ENCODE measurements at places on chromosomes 2 and 18.

DNA sequence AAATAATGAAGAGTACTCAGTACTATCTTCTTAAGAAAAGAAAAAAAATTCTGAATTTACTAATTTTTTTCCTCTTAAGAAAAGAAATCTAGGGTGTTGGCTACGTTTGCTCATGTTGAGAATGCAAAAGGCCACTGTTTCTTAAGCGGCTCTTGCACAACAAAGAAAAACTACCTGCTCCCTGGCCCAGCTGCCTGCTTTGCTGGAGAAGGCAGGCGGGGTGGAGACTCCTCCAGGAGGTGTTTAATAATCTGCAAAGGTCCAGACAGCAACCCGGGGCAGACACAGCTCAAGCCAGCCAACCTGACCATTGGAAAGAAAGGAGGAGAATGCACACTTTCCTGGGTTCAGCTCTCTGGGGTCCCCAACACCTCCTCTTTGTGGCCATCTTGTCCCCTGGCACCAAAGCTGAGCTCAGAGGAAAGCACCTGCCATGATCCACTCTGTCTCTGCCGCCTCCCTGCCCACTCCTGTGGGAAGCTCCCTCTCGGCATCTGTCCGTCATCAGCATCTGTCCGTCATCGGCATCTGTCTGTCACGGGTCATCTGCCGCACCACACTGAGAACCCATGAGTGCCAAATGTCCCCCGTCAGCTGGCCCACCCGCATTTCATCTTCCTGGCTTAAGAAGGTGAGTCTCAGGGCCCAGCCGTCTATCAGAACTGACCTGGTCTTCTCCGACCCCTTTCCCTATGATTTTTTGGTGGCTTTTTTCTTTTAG is 11.9 kb downstream of the ZNF516 start:
- DNase-seq: no peak

GRCh38 chr18:23701017-23701416 is 11.8 kb downstream of the LAMA3 start:
- no peak for DNase-seq

DNA sequence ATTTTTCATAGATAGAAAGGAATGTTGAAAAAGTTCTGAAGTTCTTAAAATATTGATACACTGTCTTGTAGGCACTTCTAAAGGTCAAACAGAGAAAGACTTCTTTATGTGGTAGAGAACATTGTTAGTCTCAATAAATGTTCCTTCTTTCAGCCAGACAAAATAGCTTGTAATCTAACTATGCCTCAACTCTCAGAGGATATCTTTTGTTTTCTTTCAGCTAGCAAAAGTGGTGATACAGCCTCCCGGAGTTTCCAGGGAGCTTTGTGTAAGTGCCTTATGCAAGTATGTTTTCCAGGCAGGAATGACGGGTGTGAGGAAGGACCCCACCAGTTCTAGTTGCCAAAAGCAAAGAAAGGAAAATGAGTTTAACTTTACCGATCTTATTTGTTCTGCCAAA is 452.1 kb upstream of the ST6GAL2 start:
- DNase-seq: no peak

GRCh38 chr2:165645930-165646831 is 147.9 kb downstream of the GALNT3 start:
- no peak for DNase-seq

GRCh38 chr18:2395427-2396161 is 175.7 kb downstream of the METTL4 start:
- no peak for DNase-seq

DNA sequence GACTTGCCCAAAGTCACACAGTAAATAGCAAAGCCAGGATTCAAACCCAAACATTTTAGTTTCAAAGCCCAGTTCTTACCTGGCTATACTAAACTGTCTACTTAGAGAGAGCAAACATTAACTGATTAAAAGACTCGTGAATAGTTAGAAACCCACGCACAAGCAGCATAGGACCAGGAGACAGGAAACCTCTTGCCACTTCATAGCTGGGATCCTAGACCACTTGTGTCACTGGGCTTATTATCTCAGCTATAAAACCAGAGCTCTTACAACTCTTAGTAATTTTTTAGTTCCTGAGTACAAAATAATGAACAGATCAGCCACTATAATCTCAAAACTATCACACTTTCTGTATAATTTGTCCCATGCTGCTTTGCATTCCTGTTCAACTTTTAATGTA is 2.4 kb upstream of the AAK1 start:
- DNase-seq: no peak

GRCh38 chr2:126655500-126656430 is at the start of gene GYPC:
TSS of gene GYPC (plus strand) at chr2:126656158. CDS start at chr2:126656264, 106 bp downstream.
- DNase-seq: peak; percentile 53

DNA sequence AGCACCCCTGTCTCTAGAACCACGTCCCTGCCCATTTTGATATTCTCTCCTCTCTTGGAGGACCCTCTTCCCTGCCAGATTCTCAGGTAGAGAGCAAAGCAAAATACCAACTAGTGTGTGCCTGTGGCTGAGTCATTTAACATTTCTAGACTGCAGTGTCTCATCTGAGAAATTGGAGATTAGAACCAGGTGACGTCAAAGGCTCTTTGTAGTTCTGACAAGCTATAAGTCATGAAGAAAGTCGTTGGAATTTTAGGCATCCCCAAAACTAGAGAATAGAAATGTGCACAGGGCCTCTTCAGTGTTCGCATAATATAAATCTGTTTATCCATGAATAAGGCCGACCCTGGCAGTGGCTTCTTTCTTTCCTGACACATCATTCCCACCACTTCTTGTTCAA is 74.4 kb upstream of the TANC1 start:
- DNase-seq: no peak

GRCh38 chr18:58669731-58670378 is 1.4 kb upstream of the MALT1 start:
- no peak for DNase-seq

DNA sequence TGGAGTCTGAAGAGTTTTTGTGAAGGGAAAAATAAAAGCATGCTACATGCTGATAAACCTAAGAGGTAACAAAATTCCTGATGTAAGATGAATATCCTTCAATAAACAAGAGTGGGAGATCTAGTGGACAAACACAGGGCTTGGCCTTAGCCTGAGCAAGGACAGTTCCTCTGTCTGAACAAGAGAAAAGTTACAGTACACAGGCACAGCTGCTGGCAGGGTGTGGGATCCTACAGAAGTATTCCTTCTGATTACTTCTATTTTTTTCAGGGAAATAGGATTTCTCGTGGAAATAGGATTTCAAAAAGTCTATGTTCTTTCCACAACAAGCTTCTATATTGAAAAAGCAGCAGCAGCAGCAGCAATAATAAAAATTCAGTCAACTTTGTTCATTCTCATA is 54.1 kb downstream of the NBAS start:
- no peak for DNase-seq

GRCh38 chr18:13178976-13179375 is 39.6 kb upstream of the LDLRAD4 start:
- peak; percentile 43 for DNase-seq

DNA sequence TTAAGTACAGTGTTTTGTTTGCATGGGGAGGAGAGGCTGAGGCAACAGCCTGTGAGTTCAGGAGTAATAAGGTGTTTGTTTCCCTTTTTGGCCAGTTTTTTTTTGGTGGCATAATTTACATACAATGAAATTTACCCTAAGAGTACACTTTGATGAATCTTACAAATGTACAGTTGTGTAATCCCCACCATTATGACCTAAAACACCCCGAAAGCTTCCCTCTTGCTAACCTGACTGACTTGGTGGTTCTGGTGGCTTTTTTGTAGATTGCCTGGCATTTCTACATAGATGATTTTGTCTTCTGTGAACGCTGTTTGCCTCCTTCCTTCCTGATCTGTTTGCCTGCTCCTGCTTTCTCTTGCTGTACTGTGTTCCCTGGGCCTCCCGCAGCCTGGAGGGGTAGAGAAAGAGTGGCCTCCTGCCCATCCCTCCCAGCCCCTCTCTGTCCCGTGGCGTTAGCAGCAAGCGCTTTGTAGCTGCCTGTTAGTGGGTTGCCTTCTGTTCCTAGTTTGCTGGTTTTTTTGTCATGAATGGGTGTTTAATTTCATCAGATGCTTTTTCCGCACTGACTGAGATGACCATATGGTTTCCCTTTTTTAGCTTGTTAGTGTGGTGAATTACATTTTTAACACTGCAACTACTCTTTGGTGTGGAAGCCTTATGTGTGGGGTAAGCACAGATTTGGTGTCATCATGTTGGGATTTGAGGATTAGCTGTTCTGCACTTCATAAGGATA is 32.1 kb downstream of the ASAP2 start:
- no peak for DNase-seq

DNA sequence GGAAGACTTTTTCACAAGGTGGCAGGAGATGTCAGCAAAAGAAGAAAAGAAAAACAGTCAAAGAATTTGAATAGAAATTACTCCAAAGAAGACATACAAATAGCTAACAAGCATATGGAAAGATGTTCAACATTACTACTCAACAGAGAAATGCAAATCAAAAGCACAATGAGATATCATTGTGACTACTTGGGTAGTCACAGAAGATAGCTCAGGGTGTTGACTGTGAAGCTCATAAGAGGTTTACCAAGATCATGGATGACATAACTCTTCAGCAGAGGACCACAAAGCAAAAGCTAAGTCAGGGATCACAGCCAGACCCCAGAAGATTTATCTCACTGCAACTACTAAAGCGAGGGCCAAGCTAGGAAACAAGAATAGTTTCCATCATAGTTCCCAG is 53.0 kb upstream of the TANK start:
- DNase-seq: no peak

DNA sequence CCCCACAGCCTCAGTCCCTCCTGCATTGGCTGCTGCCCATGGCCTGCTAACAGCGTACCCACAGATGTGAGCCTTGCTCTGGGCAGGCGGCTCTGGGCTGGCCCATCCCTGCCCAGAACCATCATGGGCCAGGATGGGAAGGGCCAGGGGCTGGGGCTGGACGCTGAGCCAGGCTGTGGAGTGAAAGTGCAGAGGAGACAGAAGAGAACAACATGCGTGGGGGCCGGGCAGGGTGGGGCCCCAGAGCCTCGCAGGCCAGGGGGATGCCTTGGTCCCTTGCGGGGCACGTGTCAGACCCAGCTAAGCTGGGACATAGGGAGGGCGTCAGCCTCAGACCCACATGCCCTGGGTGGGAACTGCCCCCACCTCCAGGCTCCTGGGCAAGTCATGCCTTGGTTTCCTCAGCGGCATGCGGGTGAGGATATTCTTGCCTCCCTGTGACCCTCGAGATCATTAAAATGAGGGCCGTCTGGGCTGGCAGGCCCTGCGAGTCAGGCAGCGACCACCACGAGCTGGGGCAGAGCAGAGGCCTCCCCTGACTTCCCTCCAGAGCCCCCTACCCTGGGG is 27.3 kb downstream of the GPC1 start:
- peak; percentile 1 for DNase-seq

- DNase-seq: no peak
Measured at GRCh38 chr2:212015588-212015987, 523.0 kb downstream of the ERBB4 start.

DNA sequence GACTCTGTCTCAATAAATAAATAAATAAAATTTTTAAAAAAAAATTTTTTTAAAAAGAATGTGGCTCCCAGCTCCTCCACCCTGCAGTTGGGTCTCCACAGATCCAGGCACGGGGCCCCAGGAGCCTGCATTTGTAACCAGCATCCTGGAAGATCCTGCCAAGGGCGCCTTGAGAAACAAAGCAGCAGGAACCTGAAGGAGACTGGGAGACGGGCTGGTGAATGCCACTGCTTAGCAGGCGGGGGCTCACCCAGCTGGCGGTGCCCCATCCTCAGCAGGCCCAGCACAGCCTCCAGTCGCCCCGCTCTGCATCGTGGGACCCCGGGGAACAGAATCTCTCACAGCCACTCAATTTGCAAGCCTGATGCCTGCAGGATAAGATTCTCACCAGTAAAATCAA is 187.5 kb upstream of the SALL3 start:
- DNase-seq: no peak

- DNase-seq: peak; percentile 98
Measured at GRCh38 chr2:241355983-241356870, at the start of gene FARP2. TSS of gene FARP2 (plus strand) at chr2:241356285. CDS start at chr2:241373108, 16,823 bp downstream.

GRCh38 chr2:133012847-133013734 is 343.1 kb upstream of the LYPD1 start:
- DNase-seq: no peak

- DNase-seq: no peak
Measured at GRCh38 chr2:239949537-239949936, 75.6 kb downstream of the NDUFA10 start.

DNA sequence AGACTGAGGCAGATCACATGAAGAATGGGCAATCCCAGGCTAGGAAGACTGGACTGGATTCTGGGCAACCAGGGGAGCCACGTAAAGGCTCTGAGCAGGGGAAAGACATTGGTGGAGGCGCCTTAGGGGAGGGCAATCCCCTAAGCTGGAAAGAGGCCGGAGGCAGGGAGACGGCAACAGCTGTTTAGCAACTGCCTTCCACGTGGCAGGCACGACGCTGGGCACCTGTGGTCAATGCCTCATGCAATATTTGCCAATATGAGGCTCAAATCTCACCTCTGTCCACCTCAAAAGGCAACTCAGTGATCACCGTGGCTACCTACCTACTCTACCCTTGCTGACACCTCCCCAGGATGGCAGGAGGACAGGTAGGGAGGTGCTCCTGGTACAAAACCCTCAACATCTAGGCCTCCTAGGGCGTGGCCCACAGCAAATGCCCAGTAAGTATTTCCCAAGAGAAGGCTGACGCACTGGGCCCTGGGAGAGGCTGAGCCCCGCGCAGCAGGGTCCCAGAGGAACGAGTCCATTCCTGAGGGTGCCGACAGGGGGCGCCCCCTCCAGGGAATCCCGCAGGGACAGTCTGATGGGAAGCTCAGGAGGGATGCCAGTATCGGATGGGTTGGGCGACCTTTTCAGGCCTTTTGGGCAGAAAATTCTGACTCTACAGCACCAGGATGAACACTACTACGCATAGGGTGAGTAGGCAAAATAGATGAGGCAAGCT is 8.9 kb downstream of the BOLA3 start:
- DNase-seq: no peak

DNA sequence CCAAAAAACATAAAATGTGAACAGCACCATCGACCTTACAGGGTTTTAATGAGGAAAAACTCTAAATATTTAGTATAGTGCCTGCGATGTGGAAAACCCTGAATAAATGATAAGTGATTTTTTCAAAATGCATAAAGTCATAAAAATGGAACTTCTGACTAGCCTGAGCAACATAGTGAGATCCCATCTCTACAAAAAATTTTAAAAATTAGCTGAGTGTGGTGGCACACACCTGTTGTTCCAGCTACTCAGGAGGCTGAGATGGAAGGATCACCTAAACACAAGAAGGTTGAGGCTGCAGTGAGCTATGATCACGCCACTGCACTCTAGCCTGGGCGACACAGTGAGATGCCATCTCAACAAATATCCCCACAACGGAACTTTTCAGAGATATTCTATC is 4.2 kb downstream of the GGCX start:
- DNase-seq: no peak

DNA sequence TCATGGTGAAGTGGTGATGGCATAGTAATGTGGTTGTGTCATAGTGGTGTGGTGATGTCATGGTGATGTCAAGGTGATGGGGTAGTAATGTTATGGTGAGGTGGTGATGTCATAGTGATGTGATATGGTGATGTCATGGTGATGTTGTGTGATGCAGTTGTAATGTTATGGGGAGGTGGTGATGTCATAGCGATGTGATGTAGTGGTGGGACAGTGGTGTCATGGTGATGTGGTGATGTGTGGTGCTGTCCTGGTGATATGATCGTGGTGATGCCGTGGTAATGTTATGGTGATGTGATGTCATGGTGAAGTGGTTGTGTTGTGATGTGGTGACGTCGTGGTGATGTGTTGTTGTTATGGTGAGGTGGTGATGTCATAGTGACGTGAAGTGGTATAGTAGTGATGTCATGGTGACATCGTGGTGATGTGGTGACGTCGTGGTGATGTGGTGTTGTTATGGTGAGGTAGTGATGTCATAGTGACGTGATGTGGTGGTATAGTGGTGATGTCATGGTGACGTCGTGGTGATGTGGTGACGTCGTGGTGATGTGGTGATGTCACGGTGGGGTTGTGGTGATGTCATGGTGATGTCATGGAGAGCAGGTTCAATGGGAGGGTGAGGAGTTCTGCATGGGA is 242.7 kb upstream of the MYT1L start:
- no peak for DNase-seq
